Cardiac ventricle fibroblast (primary cell): ENCODE measurements at places on chromosomes 1 and 21. TPM values are rescaled to one million over a fixed set of nuclear protein-coding genes. Genes with fewer than 3 reads are reported as not detected.

The PRPF38A gene
- 7.5 and 11.9 TPM in 2 replicates for total RNA-seq

The RPE65 gene
- not detected in 2 replicates for total RNA-seq

The TMEM269 gene
- not detected in 2 replicates for total RNA-seq

The TDRD5 gene
- not detected in 2 replicates for total RNA-seq

The DLGAP3 gene
- 0.12 TPM in 1 of 2 replicates, not detected in the other for total RNA-seq

The WNT4 gene
- not detected in 2 replicates for total RNA-seq

The ICOSLG gene
- 0.87 and 0.93 TPM in 2 replicates for total RNA-seq

The ADAMTS4 gene
- total RNA-seq, result 2.2 and 3.6 TPM in 2 replicates

The MIXL1 gene
- not detected in 2 replicates for total RNA-seq

The SASS6 gene
- total RNA-seq, result 1.1 and 1.5 TPM in 2 replicates

The EPHA2 gene
- total RNA-seq, result 10.5 and 10.8 TPM in 2 replicates

The TMPRSS15 gene
- not detected in 2 replicates for total RNA-seq

The ANGPTL1 gene
- total RNA-seq, result 34.1 and 47.6 TPM in 2 replicates

The KCNK2 gene
- 0.31 and 0.49 TPM in 2 replicates for total RNA-seq

The LIX1L gene
- 36.6 and 45.0 TPM in 2 replicates for total RNA-seq

The SYDE2 gene
- total RNA-seq, result 0.50 and 0.59 TPM in 2 replicates

The OLFML3 gene
- total RNA-seq, result 59.8 and 64.8 TPM in 2 replicates

The TRIM67 gene
- 0.06 and 0.15 TPM in 2 replicates for total RNA-seq

The NOS1AP gene
- total RNA-seq, result 0.31 and 0.59 TPM in 2 replicates

The LY9 gene
- not detected in 2 replicates for total RNA-seq

The C1QTNF12 gene
- total RNA-seq, result 0.25 and 0.93 TPM in 2 replicates

The SEMA6C gene
- total RNA-seq, result 2.8 and 4.1 TPM in 2 replicates

The FAM229A gene
- 2.7 and 4.1 TPM in 2 replicates for total RNA-seq

The PTAFR gene
- total RNA-seq, result not detected in 2 replicates
